Hematopoietic multipotent progenitor cell (in vitro differentiated cells): ENCODE measurements at places on chromosomes 1 and 21. TPM values are rescaled to one million over a fixed set of nuclear protein-coding genes. Genes with fewer than 3 reads are reported as not detected.

- no peak for DNase-seq
Observed at GRCh38 chr1:57131701-57132394, 166.0 kb upstream of the C8B start.

Gene RGS8
- total RNA-seq: under 0.01 TPM

Gene EVI5
- 6.5 TPM for total RNA-seq

- DNase-seq: no peak
Observed at GRCh38 chr1:245091818-245092637, 62.8 kb upstream of the KIF26B start.

Gene BTBD19
- 3.5 TPM for total RNA-seq

DNA sequence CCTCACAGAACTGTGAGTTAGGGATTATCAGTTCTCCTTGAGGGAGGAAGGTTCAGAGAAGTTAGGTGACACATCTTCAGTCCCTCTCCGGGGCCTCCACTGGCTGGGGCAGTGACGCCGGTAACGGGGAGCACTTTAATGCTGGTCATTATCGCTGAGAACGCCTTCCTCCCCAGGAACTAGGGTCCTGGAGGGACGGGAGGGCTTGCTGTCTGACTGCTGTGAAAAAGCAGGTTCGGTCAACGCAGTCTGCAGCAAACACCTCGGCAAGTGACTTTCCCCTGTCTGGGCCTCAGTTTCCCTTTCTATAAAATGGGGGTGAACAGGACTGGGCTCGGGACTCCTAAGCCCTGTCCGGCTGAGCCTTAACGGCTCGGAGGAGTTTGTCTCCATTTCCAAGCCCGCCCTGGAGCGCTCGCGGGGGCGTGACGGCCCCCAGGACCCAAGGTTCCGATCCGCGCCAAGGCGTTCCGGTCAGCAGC, 341 bp upstream of the TMEM61 start:
- DNase-seq: no peak

Gene HCRTR1
- total RNA-seq: 0.27 TPM

Gene LYPLA2
- total RNA-seq: 75.9 TPM

DNA sequence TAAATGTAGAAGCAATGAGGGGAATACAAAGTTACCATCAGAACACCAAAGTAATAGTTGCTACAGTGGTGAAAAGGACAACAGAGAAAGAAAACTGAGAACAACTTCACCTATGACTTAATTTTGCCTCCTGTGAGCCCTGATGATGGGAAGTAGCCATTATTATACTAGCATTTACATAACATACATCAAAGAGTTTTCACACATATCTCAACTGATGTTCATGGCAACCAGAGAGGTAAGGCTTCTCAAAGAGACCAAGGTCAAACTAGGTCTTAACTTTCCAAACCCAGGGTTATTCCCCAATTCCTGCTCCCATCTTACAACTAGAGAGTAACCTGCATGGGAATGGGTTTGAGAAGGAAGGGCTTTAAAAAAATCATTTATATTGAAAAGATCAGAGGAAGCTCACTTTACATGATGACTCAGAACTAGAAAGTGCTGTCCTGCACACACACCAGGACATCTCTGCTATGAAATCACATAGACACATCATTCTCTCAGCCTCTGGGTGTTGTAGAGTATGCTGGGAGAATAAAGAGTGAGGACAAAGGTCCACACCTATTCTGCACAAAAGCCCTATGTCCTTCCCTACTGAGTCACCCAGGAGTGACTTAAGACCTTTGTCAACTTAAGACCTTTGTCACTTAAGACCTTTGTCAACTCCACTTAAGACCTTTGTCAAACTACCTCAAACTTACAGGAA, 179.7 kb downstream of the TNFSF18 start:
- no peak for DNase-seq

Gene GPR37L1
- under 0.01 TPM for total RNA-seq

DNA sequence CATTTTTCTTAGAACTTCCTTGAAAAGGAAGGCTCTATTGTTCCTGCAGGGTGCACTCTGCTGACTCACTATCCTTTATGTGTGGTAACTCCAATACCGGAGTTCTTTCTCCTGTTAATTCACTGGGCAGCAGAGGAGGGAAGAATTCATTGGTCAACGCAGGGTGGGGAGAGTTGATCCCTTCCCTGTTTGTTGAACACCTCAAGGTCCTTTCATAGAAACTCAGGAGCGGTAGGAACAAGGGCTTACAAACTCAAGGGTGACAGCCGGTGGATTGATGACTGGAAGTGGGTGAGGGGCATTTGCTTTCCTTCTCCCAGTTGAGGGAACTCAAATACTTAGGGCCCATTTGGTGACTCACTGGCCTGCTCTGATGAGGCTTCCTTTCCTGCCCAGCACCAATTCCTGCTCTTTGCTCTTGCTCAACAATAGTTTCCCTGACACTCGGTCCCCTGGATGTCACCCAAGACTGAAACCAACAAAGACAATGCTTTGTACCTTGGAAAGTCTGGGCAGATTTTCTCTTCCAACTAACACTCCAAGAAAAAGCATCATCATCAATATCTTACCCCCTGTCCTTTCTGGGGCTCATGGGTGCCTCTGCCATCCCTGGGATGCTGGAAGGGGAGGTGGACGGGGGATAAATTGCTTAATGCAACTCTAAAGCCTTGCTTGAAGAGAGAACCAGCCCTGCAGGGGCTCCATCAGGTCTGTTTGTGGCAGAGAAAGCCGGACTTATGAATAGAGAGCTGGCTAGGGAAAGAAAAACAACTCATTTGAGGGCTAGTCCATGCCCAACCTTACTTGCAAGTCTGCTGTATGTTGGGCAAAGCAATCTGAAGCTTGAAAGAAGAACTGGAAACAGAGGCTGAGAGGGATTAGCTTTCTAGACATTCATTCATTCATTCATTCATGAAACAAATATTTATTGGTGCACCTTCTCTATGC, 9.3 kb downstream of the SLC26A9 start:
- no peak for DNase-seq

- DNase-seq: no peak
Observed at GRCh38 chr1:53541761-53542550, 82.8 kb downstream of the DMRTB1 start.

Gene COL18A1
- 12.9 TPM for total RNA-seq

DNA sequence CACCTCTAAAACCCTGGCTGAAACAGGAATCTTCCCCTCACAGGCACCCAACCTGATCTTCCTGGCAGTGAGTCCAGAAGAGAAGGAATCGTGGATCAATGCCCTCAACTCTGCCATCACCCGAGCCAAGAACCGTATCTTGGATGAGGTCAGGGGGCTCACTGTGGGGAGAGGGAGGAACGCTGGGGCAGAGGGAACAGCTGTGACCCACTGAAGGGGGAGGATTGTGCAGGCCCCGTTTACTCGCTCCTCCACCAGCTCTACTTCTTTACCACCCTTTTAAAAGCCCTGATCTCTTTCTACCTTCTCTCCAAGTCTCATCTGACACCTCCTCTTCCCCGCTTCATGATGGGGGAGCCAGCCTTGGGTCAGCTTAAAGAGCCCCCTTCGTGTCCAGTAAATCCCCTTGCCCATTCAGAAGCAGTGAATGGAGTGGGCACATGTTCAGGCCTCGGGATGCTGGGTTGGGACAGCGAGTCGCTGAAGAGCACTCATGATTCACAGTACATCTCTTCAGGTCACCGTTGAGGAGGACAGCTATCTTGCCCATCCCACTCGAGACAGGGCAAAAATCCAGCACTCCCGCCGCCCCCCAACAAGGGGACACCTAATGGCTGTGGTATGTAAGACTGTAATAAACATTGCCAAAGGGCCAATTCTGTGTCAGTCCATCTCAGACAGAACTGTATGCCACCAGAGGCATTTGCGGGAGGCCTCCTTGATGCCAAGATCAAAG, 7.3 kb downstream of the PLEKHO1 start:
- DNase-seq: no peak

GRCh38 chr1:187999973-188000372, 1171.2 kb downstream of the PLA2G4A start:
- no peak for DNase-seq

Gene FAM177B
- 0.27 TPM for total RNA-seq

GRCh38 chr1:225842788-225843425, 33.0 kb downstream of the EPHX1 start:
- no peak for DNase-seq
